ENCODE measurements at places on chromosomes 3 and 15.
A peak's percentile ranks its signal among the peaks of the same experiment; 100 is the strongest.

DNA sequence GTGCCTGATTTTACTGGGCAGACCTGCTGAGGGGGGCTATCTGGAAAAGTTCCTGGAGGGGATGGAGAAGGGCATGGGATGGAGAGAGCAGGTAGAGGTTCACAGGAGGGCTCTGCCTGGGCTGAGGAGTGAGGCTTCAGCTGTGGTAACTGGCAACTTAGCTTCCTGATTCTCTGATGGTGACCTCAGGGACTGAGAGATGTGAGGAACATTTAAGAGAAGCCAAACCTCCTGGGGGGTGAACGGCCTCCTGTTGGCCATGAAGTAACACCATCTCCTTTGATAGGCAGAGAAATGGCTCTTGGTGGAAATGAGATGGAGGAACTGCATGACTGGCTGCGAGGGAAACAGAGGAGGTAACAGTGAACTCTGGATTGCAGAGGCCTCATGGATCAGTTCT is 97.3 kb upstream of the ROPN1 start:
- no peak for DNase-seq

DNA sequence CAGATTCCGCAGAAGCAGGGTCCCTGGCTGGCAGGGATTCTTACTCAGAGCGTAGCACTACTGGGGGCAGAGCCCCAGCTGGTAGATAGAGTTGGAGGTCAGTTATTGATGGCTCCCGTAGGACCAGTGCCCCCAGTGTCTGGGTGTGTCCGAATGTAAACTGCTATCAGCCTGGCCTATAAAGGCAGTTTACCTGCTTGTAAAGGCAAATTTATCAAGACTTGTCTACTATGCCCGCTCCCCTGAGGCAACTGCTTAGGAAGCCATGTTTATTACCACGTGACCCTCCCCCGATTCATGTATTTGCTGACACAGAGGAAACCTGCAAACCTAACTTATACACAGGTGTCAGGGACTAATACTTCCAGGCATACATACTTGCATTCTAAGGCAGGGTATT is 607 bp upstream of the PPP1R14D start:
- peak; percentile 71 for DNase-seq

DNA sequence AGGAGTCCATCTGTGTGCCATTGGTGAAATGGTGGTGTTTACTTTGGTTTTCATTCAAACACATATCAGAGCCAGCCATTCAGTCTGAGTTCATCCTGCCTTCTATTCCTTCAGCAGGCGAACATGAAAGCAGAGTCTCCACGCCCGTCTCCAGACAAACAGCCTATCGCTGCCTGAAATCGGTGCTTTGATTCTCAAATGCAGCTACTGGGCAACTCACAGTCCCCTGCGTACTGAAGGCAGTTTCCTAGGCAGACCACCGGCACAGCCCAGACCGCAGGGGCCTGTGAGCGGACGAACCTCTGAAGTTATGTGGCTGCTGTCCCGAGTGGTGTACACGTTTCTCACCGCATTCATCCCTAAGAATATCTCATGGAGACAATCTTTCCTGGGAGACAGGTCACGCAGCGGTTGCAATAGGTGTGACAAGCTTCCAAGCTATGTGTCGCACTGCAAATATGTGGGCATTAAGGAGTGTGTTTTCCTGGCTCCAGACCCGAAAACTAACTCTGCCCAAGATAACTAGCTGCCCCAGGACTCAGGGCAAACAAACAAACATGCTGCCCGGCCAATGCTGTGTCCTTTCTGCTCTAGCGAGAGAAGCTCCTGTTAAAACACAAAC is 16.9 kb upstream of the RYR3 start:
- DNase-seq = no peak

GRCh38 chr3:63150880-63151279 is 127.2 kb upstream of the SYNPR start:
- DNase-seq = no peak

DNA sequence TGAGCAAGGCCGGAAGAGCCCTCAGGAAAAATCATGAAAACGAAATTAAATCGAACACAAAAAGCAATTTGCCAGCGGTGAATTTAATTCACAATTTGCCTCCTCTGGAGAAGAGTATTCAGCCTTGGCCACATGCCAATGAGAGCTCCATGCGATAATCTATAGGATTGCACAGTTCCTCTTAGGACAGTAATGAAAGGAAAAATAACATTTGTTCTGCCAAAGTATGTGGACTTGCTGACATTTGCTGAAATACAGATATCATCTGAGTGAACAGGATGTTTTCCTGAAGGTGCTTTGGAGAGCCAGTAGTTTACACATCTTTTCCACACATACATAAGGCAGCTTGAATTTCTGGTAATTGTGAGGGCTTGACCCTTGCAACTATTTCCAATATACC is 188.6 kb upstream of the PDZRN3 start:
- no peak for DNase-seq
